Hematopoietic multipotent progenitor cell treated with erythropoietin and hydrocortisone succinate and interleukin-3 and kit ligand, for 6 days (in vitro differentiated cells): ENCODE measurements at places on chromosomes 6 and 20.
A peak's percentile ranks its signal among the peaks of the same experiment; 100 is the strongest.

DNA sequence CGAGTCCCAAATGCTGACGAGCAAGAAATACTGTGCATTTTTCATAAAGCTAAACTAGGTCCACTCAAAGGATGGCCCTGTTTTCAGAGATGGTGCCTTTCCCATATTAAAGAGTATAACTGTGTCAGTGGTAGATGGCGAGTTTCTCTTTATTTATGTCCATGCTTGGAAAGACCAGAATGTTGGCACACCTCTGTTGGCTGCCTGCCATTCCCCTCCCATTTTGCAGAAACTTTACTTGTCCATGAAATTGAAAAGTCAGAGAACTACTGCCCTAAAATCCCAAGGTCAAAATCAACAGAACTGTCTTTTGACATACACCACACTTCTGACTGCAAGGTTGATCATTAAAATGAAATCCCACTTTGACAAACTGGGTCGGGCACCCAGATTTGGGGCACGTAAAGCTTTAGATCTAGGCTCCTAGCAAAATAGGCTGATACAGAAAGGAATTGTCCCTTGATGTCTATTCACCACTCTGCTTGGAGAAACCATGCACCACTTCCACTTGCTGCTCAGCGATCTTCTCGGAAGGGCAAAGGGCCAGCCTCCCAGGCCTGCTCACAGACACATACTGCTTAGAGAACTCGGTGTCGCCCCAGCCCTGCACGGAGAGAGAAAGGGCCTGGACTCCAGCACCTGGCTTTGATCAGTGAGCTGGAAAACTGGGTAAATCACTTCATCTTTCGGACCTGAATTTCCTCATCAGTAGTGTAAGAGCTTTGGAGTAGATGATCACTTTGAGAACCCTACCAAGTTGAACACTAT, 130.0 kb downstream of the AGPAT4 start:
- no peak for DNase-seq

- DNase-seq, result no peak
Observed at GRCh38 chr6:116545651-116546050, at the start of gene TRAPPC3L. Gene TRAPPC3L, minus strand, starts transcription at chr6:116545684. Its CDS starts 170 bp downstream, at chr6:116545514.

GRCh38 chr20:33992145-33992922, 1.4 kb upstream of the RALY start:
- no peak for DNase-seq

DNA sequence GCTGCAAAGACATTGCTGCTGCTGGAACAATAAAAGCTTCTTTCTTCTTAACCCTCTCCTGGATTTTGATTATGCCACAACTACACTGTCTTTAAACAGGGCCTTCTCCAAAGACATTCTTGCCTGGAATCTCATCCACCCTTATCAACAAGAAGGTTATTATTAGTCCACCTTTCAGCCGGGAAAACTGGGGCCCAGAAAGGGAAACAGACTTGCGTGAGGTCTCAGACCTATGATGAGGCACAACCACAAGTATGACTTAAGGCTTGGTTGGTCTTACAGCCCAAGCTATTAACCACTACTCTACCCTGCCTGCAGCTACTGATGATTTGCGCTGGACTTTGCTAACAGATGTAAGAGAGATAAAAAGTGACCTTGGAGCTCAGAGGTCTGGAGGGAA, 62.8 kb upstream of the CTNNBL1 start:
- no peak for DNase-seq

DNA sequence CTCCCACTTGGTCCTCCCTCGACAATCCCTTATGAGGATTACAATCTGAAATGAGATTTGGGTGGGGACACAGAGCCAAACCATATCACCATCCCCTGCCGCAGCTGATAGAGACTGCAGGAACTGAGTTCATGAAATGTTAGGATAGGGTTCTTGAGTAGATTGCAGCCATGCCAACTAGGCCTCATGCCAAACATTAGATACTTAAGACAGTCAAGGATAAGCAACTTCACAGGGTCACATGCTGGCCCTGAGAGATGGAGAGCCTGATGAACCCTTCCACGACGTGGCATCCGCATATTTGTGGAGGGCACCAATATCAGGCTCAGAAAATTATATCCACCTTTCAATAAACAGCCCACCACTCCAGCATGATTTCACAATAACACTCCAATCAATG, 121.3 kb downstream of the ALDH8A1 start:
- DNase-seq, result no peak

- peak; percentile 36 for DNase-seq
Observed at GRCh38 chr6:106546691-106547414, 82.4 kb downstream of the RTN4IP1 start.

DNA sequence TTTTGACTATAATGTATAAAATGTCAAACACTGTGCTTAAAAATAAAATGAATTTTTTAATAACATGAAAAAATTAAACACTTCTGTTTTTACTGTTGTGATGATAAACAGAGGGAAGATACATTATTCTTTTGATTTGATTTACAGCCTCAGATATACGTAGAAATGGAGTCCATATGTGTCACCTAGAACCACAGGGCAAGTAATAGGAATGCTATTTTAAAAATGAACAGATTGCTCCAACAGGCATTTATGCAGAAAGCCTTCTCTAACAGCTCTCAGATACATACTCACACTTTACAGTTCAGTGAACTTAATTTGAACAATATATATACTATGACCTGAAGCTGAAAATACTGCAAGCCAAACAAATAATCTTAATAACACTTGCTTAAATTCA, 1551.0 kb downstream of the GRIK2 start:
- DNase-seq, result no peak

DNA sequence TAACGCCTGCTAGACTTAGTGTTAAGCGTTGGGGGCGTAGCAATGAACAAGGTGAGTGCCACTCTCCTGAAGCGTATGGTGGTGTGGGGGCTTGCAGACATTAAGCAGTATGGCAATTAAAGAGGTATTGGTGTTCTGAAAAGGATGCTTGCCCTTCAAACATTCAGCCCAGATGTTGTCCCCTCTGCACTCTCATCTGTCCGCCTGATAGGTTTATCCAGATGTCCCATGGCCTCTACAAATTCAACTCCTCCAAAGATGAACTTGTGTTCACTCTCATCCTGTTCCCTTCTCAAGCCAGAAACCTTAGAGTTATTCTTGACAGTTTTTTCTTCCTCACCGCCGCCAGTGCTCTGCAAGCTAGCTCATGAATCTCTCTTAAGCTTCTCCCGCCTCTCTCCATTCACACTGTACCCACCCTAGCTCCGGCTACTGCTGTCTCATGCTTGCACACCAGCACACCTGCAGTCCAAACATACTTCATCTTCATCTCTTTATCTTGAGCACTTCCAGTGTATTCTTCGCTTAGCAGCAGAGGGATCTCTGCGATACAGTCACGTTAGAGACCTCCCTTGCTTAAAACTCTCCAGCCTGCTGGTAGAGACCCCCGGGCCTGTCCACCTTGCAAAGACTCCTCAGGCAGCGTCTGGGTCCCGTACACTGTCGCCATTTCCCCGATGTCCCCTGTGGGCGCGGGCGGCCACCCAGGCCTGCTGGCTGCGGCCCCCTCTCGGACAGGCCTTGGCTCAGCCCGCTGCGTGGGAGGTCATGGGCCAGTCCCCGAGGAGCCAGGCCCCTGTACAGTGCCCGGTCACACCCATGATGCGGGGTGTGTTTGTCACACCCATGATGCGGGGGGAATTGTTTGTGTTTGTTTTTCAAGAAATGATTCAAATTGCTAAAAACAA, 962 bp downstream of the DDX27 start:
- peak; percentile 11 for DNase-seq

- no peak for DNase-seq
Observed at GRCh38 chr20:23503649-23504048, 12.7 kb downstream of the CST8 start.

DNA sequence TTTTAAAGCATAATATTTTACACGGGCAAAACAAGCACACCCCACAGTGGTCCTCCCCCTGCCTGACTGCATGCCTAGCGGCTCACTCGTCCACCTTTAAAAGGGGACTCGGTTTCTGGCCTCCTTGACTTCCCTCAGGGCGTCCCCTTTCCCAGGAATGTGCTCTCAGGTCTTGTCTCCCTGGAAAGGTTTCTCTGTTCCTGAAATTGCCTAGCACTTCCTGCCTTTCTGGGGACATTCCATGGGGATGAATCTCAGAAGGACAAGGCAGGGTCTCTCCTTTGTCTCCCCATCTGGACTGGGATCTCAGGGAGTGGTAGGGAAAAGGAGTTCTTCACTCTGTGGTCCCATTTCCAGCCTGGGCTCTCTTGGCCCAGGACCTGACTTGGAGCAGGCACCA, 4.9 kb downstream of the TCF15 start:
- no peak for DNase-seq

DNA sequence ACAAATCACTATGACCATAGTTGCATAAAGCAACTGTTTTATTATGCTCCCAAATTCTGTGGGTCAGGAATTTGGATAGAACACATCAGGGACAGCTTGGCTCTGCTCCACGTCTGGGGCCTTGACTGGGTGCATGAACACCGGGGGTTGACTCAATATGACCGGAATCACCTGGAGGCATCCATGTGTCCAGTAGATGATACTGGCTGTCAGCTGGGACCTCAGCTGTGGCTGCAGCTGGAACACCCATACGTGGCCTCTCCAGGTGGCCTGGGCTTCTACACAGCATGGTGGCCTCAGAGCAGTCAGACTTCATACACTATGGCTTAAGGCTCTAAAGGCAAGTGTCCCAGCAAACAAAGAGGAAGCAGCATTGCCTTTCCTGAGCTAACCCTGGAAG, 113.4 kb downstream of the NRN1 start:
- DNase-seq, result no peak

- peak; percentile 14 for DNase-seq
Observed at GRCh38 chr6:131581523-131581922, 8.5 kb downstream of the ARG1 start.

DNA sequence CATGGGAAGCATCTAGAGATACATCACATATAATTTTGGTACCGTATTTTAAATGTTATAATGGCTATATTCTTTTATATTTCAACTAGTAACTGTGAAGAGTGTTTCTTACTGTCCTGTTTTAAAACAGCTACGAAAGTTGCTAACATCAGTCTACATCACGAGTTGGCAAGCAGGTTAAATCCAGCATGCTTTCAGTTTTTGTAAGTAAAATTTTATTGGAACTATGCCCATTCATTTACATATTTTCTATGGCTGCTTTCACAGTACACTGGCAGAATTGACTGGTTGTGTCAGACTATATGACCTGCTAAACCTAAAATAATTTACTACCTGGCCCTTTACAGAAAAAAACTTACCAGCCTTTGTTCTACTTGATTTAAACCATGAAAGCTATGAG, 478.1 kb downstream of the PHF3 start:
- no peak for DNase-seq

- DNase-seq, result no peak
Observed at GRCh38 chr6:81694855-81695254, 57.6 kb downstream of the TENT5A start.

- no peak for DNase-seq
Observed at GRCh38 chr20:61439251-61439650, 187.2 kb downstream of the CDH4 start.

DNA sequence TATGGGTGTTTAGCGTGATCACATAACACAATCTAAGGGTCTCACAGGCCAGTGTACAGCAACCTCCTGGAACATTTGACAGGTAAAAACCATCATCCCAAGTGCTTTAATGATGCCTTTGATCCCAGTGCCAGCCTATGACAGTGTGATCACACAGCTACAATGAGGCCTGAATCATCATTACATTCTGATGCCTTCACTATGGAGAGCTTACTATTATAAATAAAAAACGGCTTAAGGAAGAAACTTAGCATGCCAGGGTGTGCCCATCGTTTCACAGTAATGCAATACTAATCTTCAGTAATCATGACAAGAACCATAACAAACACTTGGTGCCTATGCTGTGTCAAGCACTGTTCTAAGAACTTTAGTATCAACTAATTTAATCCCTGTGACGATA, 11.4 kb downstream of the MAP7 start:
- no peak for DNase-seq

DNA sequence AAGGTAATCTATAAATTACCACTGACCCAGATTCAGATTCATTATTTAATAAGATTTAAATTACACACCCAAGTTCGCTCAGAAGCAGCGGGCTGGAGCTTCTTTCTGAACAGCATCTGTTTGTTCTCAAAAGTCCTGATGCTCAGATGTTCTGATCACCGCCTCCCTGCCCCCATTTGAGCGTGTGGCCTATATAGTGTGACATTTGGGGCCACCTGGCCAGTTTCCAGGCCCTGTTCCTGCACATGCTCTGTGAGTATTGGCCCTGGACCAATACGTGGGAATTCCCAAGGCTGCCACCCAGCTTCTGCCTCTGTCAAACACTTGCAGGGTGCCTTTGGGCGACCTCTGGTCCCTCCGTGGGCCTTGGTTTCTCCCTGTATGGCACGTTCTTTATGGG, 228.8 kb downstream of the TFAP2C start:
- no peak for DNase-seq

DNA sequence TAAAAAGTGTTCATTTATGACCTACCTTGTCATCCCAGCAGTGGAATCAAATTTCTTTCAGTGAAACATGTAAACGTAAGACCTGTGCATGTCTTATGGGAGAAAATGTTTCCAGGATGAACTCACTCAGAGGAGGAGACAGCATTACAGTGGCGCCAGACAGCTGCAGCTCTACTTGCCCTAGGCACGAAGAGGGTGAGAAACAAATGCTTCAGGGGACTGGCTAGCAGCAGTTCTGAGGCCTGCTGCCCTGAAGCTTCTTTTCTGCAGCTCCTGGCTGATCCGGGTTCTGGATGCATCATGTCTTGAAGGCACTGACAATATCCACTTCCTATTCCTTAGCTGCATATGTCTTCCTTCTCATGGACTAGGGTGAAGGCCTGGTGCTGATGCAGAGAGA, 120.2 kb downstream of the QRSL1 start:
- no peak for DNase-seq

GRCh38 chr6:35691027-35691824, 2.5 kb upstream of the FKBP5 start:
- peak; percentile 67 for DNase-seq

DNA sequence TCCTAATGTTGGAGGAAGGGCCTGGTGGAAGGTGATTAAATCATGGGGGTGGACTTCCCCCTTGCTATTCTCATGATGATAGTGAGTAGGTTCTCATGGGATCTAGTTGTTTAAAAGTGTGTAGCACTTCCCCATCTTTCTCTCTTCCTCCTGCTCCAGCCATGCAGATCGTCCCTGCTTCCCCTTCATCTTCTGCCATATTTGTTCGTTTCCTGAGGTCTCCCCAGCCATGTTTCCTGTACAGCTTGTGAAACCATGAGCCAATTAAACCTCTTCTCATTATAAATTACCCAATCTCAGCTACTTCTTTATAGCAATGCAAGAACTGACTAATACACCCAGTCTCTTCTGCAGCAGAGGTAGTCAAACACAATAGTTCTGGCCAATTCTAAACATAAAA, 5.4 kb downstream of the EPM2A start:
- no peak for DNase-seq

DNA sequence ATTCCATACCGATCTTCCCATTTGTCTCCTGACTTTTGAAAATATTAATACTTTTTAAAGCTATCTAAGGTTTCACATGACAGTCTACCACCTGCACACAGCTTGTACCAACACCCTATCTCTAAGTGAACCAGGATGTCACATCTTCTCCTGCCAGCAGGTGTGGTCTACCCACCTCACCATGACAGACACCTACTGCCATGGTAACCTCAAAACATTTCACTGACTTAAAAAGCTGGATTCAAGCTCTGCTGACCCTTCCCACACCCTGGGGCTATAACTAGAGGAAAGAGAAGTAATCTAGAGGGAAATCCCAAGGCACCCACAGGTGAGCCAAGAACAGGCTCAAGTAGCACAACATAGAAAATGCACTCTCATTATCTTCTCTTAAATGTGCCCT, 1.2 kb downstream of the SLC17A3 start:
- DNase-seq, result no peak

- no peak for DNase-seq
Observed at GRCh38 chr20:6066582-6066981, 12.7 kb upstream of the LRRN4 start.
